Mucosa of gallbladder (tissue), 1 donor: ENCODE measurements at places on chromosomes 1 and 21. TPM values are rescaled to one million over a fixed set of nuclear protein-coding genes. Genes with fewer than 3 reads are reported as not detected.
A peak's percentile ranks its signal among the peaks of the same experiment; 100 is the strongest.

DNA sequence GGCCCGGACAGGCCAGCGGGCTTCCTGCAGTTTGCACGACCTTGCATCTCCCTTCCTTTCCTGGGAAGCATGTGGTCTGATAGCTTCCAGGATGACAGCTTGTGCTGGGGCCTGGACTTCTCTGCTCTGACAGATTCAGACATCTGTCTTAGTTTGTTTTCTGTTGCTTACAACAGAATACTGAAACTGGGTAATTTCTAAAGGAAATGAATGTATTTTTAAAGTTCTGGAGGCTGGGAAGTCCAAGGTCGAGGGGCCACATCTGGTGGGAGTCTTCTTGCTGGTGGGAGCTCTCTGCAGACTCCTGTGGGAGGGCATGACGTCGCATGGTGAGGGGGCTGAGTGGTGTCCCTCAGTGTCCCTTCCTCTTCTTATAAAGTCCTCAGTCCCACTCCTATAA is 35.3 kb upstream of the TENT5B start:
- DNase-seq = no peak

DNA sequence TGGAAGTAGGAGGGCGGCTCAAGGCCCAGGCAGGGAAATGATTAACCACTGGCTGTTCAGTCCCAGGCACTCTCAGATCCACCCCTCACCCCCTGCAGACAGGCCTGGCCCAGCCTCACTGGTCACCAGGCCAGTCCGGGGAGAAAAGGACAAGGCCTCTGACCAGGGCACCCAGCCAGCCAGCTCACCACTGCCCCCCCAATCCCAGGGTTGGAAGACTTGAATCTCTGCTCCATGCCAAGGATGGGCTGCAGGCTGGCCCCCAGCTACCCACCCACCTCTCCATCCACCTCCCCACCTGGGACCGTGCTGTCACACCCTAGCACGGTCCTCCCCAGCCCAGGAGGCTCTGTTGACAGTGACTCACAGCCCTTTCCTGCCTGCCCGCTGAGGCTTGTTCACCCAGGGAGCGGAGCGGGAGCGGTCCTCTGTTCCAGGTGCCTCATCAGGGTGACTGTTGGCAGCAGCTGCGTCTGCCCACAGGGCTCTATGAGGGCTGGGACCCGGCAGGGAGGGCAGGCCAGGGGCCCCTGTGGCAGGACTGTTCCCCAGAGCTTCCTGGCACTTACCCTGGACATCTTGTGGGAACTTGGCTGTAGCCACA is 2.2 kb downstream of the LAD1 start:
- DNase-seq = peak; percentile 89

DNA sequence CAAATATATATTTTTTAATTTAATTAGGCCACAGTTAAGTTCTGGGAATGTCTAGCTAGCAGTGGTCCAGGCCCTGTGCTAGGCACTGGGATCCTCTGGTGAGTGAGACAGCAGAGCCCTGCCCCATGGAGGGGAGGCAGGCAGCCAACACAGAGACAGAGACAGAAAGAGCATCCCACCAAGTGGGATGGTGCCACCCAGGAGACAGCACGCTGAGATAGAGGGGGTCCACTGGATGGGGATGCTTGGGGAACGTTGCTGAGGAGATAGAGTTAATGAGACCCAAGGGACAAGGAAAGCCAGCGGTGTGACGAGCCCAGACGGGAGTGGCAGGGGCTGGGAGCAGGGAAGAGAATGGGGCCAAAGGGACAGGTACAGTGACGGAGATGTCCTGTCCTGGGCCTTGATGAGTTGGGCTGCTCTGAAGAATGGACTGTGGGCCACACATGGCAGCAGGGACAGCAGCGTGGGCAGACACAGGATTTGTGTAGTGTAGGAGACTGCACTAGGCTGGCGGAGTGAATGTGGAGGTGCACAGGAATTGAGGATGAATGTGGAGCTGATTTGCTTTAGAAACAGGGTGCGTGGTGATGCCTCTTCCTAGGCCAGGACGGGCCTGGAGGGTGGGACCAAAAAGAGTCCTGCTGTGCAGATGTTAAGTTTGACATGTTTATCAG is 22.8 kb downstream of the RAB4A start:
- DNase-seq = no peak

Gene PDZK1
- total RNA-seq = 111 TPM

DNA sequence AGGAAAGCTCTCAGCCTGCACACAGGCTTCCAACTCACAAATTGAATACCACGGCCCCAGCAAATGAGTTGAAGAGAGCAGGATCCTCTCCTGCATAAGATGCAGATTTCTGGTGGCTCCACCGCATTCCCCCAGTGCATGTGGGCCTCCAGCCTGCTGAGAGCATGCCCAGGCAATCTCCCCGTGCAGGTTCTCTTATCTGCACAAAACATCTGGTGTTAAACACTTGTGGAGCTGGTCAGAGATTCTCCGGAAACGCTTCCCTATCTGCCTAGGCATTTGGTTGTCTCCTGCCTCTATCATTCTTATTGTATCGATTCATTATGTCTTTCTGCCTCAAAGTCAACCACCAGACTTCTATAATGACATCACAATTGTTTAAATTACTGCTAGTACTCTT is 1349.0 kb upstream of the B3GALT2 start:
- no peak for DNase-seq

Gene ZYG11A
- total RNA-seq = 0.09 TPM

GRCh38 chr1:90402893-90403849 is 313.9 kb downstream of the BARHL2 start:
- peak; percentile 82 for DNase-seq

- DNase-seq = no peak
These were observed 21.0 kb downstream of the EXO1 start for GRCh38 chr1:241869022-241869421.

Gene SPRR2B
- not detected for total RNA-seq

GRCh38 chr21:34351786-34352241 is 12.0 kb upstream of the KCNE2 start:
- DNase-seq = peak; percentile 71

Gene EFNA1
- total RNA-seq = 100.0 TPM
